ENCODE measurements at places on chromosomes 16 and 17.

DNA sequence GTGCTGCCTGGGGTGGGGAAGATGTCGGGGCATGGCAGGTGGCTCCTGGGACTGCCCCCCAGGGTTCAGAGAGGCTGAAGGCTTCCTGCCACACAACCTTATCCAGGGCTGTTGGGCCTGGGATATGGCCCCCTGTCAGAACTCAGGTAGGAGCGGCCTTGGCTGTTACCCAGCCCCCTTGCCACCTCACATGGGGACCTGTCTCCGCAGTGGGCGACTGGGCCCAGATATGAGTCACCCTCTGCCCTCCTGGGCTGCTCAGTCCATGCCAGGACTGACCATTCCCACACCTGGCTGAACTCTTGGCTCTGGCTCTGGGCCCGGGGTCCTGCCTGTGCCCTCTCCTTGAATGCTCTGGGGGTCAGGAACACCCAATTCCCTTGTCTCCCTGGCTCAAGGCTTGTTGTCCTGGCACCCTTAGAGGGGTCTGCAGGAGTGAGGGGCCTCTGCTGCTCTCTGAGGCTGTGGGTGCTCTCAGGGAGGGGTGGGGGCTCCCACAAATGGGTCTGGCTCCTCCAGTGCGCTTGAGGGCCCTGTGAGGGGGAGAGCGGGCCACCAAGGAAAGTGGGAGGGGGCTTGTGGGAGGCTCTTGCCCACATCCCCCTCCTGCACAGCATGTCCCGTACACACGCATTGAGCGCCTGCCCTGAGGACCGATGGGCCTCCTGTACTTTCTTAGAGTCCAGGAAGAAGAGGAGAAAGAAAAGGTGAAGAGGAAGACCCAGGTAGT is 36.0 kb downstream of the LGALS9 start:
- no peak for ATAC-seq

GRCh38 chr17:81922566-81923301 is 4.8 kb upstream of the SIRT7 start:
- ATAC-seq = no peak

DNA sequence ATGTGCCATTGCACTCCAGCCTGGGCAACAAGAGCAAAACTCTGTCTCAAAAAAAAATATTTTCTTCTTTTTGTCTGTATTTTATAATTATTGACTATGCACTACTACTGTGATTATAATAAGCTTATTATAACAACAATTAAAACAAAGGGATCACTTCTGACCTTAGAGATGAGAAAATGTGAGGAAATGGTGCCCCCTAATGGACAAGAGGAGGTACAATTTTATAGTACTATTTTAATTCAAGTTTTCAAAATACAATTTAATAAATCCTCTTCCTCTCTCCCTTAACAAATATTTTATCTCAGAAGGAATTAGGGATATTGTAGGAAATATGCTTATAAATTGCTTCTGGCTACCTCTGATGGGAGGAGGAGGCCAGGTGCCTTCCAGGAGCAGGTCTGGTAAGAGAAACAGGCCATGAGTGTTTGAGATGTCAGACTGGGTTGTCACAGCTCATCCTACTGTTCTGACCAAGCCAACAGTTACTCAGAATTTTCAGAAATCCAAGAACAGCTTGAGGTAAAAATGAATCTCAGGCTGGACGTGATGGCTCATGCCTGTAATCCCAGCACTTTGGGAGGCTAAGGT is 14.0 kb downstream of the VPS53 start:
- no peak for ATAC-seq

GRCh38 chr17:75512926-75513640 is 2.3 kb downstream of the CASKIN2 start:
- no peak for ATAC-seq

DNA sequence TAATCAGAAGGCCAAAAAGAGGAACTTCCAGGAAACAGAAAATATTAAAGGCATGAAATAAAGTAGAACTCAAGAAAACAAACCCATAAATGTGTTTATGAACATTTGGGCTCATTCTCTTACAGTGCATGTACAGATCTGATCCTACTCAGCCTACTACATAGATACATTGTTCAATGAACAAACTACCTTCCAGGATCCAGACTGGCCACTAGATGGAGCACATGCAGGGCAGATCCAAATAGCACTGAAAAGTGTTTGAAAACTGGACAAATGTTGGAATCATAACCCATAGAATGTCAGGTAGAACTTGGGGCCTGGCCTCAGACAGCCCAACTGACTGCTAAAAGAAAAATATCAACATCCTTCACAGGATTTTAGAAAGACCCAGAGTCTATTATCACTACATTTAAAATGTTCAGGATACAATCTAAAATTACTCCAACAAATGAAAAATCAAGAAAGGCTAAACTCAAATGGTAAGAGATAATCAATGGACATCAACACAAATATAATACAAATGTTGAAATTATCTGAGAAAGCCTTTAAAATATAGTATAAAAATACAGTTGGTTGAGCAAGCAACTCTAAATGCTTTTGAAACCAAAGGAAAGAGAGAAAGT is 122.4 kb upstream of the NUDT7 start:
- no peak for ATAC-seq

- ATAC-seq = no peak
Observed at GRCh38 chr16:75532142-75532765, 3.7 kb downstream of the CHST5 start.

DNA sequence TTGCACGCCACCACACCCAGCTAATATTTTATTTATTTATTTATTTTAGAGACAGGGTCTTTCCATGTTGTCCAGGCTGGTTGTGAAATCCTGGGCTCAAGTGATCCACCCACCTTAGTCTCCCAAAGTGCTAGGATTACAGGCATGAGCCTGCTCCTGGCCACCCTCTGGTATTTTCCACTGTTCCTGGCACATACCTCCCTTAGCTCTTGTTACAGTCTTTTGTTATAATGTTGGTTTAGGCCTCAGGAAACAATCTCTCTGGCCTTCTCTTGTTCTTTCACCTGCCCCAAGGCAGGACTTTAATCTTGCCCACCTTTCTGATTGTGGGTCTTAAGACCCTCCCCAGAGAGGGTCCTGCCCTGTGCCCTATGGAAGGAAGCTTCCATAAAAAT is 3.6 kb upstream of the CYTH1 start:
- ATAC-seq = no peak

DNA sequence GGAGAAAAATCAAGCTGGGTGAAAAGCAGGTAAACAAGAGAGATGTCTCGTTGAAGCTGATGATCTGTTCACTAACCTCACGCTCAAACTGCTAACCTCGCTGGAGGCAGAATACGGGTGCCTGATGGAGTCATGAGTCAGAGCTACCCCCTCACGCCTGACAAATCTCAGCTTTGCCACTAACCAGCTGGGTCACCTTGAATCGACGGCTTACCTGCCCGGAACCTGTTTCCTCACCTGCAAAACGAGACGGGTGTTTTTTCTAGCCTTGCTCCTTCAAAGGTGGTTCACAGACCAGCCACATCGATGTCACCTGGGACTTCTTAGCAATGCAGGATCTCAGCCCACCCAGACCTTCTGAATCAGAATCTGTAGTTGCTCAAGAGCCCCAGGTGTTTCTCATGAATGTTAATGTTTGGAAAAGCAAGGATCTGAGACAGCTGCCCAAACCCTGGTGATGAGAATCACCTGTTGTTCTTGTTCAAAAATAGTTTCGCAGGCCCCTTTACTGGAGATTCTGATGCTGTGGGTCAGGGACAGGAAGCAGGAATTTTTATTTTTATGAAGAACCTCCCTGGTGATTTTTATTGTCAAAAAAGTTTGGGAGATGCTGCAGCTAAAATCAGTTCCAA is 56.9 kb downstream of the MARCHF10 start:
- no peak for ATAC-seq

GRCh38 chr17:72719578-72720493 is 372.7 kb downstream of the SLC39A11 start:
- ATAC-seq = no peak
